ENCODE measurements at places on chromosomes 7 and 10.

DNA sequence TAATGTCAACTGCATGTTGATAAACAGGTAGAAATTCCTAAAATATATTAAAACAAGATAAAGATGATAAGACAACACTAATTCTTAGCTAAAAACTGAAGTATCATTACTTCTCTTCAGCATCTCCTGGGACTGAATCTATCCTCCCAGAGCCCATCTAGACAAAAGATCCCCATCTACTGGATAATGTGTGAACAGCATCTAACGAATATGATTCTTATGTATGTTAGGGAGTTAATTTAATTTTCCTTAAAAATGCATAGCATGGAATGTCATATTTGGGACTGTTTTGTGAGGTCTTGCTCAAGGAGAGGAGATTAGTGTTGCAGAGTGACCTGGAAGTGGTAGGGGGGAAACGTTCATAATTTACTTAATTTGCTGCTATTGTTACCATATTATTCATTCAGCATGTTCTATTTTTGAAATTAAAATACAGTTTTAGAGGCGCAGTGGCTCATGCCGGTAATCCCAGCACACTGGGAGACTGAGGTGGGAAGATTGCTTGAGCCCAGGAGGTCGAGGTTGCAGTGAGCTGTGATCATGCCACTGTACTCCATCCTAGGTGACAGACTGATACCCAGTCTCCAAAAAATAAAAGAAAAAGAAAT, 305.1 kb upstream of the CSTF2T start:
- DNase-seq, result no peak

- DNase-seq, result no peak
Measured at GRCh38 chr7:157565201-157565626, 228.4 kb downstream of the DNAJB6 start.

DNA sequence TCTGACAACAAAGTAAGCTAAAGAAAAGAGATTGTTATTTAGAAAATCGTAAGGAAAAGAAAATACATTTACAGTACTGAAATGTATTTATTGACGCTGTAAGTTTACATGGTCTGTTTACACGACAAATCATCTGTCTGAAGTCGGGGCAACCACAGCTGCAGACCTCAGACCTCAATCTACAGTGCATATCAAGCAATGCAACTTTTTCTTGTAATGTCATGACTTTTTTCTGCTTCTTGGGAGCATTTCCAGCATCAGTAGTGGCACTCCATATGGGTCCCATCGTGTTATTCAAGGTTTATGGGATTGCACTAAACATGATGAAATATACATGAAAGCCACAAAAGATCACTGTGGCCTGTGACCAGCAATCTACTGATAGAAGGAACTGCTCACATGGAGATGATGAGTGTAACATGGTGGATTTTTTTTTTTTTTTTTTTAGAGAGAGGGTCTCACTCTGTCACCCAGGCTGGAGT, 77.1 kb downstream of the MTPN start:
- no peak for DNase-seq

DNA sequence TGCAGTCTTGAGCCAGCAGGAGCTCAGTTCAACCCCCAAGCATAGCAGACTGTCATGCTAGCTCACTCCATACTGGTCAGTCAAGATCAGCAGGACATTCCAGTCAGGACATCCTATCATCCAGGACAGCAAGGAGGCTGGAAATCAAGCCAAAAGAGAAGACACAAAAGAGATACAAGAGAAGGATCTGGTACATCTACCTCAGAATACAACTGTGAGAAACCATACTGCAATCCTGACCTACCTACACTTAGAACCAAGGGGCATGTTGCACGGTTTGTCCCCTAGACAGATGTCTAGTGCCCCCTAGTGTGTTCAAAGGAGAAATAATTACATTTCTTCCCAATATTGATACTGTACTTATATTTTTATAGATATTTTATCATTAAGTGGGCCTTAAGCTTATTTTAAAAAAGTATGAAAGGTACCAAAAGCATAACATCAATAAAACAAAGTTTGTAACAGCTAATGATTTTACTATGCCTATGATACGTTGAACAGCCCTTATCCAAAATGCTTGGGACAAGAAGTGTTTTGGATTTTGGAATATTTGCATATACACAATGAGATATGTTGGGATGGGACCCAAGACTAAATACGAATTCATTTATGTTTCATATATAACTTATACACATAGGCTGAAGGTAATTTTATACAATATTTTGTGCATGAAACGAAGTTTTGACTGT, 26.7 kb downstream of the ERCC6 start:
- no peak for DNase-seq

DNA sequence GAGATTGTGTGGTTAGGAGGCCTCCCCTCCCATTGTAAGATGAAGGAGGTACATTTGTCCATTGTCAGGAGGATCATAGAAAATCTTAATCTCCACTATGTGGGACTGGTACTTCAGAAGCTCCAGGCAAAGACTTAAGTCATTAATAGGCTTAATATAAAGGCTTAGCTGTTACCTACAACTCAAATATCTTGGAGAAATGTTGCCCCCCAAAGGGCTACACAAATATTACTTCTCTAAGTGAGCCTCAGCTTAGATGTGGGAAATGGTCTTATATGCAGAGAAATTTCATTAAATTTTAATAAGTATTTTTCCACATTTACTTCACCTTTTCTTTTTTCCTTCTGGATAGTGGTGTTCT, 27.2 kb downstream of the TAS2R41 start:
- DNase-seq, result no peak

- DNase-seq, result no peak
Measured at GRCh38 chr10:73439605-73440312, 6.4 kb upstream of the MSS51 start.

DNA sequence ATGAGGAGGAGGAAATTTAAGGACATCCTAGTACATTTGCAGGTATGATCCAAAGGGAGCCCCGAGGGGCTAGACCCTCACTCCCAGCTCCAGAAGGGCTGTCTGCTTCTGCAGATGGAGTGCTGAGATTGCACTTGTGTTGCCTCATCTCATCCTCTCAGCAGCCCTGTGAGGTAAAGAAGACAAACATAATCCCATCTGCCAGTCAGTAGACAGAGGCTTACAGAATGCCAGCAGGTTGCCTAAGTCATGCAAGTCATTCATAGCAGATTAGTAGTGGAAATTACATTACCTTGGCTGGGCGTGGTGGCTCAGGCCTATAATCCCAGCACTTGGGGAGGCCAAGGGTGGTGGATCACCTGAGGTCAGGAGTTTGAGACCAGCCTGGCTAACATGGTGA, 45.4 kb downstream of the BLVRA start:
- no peak for DNase-seq

DNA sequence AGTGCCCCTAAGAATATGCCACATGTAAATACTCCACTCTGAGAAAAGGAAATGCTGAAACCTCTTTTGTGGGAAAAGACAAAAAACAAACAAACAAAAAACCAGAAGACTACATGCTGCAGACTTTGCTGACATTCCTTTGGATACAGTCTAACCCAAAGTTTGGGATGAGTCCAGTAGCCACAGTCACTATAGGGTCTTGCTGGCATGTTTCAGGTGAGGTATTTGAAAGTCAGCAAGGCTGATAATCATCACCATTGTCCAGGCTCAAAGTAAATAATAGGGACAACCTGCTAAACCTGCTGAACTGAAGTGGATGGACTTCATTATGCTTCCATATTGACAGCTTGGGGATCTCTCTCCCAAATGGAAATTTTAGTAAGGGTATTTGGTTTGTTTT, 1087.0 kb upstream of the LRRTM3 start:
- no peak for DNase-seq

GRCh38 chr10:24777196-24777595, 53.5 kb upstream of the ARHGAP21 start:
- no peak for DNase-seq

All from NCI-H1436 treated with DMSO at 0.1 percent for 48 hours (cell line).